ENCODE measurements at places on chromosomes 7 and 10.

- DNase-seq: no peak
These were observed 133.5 kb downstream of the PAXIP1 start for GRCh38 chr7:154869436-154869835.

GRCh38 chr7:12174931-12175330 lies 36.2 kb upstream of the TMEM106B start:
- no peak for DNase-seq

DNA sequence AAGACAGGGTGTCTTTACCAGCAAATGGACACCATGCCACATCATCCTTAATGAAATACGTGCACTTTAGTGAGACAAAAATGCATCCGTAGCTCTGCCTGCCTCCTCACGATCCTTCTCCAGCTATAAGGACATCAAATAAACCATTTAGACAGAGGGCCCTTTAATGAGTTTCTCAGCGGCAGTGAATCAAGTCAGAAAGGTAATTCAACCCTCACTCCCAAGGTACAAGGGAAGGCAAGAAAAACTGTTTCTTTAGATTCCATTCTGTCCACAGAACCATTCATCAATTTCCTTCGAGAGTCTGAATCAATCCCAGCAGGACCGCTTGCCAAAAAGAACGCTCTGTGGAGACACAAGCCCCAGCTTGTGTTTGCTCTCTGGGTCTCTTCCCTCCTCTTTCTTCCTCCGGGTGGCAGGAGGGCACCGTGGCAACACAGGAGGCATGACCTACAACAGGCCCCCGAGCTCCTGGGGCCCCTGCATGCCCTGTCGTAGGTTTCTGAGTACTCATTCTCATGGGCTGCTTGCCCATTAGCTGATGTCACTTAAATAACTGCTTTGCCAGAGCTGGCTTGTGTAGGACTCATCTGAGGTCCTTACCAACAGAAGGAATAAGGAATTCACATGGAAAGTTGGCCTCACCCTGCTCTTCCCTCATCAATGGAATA lies 297.8 kb upstream of the PRKCQ start:
- no peak for DNase-seq

DNA sequence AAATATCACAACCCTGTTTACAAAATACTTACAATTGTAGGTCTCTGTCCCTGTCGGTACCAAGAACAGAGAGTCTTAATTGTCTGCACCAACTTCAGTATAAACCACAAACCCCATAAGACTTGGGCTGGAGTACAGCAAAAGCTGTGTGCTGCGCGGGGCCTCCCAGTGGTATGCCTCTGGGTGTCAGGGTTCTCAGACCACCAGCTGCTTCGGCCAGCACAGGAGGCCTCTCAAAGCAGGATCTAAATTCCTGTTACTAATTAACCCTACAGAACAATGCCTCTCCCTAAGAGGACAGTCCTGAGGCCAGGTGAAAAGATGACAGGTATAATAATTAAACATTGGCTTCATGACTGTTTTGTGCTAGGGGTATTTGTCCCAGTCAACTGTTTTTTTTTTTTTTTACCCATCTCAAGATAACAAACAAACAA lies 957 bp upstream of the SVIL start:
- DNase-seq: no peak

DNA sequence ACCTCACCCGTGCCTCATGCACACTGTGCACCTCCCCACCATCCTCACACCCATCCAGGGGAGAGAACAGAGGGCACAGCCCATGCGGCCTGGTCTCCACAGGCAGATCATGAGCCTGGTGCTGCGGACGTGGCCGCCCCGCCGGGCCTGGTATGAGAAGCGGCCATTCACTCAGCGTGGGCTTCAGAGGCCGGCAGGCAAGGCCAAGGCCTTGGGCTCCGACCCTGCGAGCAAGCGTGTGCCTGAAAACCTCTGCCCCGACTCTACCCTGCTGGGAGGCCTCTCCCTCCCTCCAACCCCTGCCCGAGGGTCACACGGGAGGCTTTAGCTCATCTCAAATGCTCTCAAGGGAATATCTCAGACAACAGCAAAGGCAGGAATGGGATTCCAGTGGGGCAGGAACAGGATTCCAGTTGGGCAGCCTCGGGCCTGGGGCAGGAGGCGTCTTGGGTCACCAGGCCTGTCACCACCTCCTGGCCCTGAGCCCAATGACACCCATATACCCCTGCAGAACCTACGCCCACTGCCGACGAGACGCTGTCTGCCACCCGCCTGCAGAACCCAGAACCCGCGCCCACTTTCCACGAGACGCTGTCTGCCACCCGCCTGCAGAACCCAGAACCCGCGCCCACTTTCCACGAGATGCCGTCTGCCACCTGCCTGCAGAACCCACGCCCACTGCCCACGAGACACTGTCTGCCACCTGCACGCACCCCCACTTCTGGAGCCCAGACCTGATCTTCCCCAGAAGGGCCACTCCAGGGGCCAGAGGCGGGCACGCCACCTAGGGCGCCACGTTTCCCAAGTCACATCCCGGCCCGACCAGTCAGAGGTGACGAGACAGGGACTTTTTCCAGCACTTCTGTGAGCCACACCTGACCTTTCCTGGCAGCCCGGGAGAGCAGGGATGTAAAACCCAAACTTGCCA lies 38.9 kb downstream of the ADAP1 start:
- DNase-seq: no peak

GRCh38 chr10:77400033-77400432 lies 237.6 kb downstream of the KCNMA1 start:
- DNase-seq: no peak

DNA sequence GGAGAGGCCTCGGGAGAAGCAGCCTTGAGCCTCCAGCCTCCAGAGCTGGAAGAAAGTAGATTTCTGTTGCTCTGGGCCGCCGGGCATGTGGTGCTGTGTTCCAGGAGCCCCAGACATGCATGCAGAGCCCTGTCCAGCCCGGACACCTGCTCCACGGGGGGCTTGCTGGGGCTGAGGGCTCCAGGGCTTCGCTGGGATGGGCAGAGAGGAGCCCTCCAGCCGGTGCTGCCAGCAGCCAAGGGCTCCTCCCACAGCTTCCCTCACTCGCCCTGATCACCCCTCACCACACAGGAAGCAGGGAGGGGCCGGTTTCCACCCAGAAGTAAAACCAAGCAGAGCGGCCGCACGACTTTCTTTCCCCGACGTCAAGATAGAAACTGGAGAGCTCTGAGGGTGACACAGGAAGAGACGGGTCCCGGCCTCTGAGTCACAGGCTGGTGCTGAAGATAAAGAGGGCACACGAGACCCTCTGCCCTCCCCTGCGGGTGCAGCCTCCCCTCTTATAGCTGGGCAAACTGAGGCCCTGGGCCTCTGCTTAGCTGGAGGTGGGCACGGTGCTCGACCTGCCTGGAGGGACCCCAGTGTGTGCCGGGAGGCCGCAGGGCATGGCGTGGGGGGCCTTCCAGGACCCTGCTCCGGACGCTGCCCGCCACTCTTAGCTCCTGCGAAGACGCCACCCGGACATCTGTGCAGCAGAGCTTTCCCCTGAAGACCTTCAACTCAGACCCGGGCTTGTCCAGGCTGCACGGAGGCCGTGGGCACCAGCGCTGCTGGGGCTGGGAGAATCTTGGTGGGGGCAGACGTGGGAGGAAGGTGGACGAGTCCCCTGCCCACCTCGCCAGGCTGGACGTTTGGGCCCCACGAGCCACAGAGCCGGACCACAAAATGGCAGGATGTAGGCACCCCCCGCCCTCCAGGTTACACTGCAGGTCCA lies 31.1 kb downstream of the ADAP1 start:
- no peak for DNase-seq

DNA sequence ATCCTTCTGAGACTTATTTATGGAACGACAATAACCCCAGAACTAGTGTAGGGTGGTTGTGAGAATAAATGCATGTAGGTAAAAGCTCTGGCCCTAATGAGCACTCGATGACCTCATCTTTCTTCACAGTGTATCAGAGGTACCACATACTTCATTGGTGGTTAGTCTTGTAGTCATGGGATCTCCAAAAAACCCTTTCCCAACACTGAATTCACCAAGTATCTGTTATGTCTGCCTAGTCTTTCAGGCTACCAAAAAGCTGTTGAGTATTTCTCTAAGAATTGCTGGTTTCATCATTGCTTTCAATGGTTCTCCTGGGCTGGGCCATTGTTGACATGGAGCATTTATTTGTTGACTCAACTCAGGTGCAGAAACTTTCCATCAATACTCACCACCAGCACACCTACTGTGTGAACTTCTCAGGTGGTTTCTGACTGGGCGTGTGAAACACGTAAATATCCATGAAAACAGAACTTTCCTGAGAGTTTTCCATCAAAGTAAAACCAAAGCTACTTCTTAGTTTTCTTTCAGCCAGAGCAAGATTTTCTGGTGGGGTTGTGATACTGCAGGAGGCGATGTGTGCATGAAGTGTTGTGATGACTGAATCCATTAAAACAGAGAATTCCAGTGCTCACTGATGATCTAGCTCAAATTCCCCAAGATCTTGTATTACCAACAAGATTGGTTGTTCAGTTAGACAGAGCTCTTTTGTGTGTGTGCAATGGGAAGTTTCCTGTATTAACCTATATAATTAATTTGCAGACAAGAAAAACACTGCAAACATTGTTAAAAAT lies 51.4 kb upstream of the SLC35B4 start:
- no peak for DNase-seq

GRCh38 chr7:71710442-71710841 lies 578.5 kb downstream of the GALNT17 start:
- DNase-seq: no peak

GRCh38 chr7:42217548-42217947 lies 19.5 kb downstream of the GLI3 start:
- DNase-seq: no peak

GRCh38 chr7:158398750-158399149 lies 188.9 kb downstream of the PTPRN2 start:
- DNase-seq: no peak

DNA sequence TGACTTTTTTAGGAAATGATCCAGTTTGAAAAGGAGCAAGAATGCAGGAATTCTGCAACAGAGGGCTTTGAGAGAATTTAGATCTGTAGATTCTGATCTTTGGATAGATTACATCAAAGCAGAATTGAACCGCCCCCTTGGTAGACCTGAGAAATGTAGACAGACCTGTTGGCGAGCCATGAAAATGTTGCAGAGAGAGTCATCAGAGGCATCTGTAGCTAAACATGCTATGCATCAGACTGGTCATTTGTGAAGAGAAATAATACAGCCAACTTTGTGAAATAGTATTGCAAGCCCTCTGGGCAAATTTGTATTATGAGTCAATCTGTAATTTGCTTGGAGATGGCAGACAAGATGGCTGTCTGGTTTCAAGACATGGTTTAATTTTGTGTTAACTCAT lies 4.3 kb upstream of the C1GALT1 start:
- no peak for DNase-seq

- DNase-seq: no peak
These were observed 7.4 kb downstream of the ITGB1 start for GRCh38 chr10:32950591-32951108.

DNA sequence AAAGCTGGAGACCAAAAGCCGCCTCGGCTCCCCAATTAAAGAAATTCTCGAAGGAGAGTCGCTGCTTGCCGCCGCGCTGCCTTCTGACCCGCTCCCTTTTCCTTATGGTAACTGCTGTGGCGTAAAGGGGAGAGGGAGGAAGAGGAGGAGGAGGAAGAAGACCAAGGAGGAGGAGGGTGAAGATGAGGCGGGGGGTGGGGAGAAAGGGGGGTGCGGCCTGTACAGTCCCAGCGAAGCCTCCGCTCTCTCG lies 388 bp downstream of the CNOT4 start:
- no peak for DNase-seq

DNA sequence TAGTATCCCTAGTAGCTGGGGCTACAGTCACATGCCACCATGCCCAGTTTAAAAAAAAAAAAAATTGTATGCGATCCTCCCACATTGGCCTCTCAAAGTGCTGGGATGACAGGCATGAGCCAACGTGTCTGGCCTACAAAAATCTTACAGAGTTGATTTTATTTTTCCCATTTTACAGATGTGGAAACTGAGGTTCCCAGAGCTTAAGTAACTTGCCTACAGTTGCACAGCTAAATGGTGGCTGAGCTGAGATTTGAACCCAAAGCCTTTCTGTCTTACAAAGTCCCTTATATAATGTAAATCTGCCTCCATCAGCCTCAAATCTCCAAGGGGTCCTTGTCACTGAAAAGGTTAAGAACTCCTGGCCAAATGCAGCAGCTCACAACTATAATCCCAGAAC lies 24.6 kb upstream of the LIMK1 start:
- DNase-seq: no peak

DNA sequence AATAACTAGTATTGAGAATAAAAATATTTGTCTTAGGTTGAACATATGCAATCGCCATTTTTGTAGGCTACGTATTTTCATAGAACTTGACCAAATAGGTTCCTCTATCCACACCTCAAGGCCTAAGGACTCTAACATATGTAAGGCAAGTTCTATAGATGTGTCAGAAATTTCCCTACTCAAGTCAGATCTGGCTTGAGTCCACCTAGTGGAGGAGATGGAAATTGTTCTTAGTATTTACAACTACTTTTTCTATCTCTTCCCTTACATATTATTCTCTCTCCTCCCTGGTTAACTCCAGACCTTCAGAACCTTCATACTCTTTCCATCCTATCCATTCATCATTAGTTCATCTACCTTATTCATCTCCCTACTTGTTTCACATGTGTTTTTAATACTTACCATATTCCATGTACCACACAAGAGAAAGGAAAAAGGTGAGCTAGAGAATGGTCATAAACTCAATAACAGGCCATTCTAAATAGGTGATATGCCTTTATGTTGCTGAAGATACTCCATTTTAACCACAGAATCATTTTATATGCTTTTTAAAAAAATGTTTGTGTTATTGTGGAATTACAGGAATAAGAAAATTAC lies 174.5 kb upstream of the HDAC9 start:
- DNase-seq: no peak

Data from nucleus accumbens (tissue), 56 donors.